DMS153 (cell line): ENCODE measurements at places on chromosomes 12 and 14.

- DNase-seq: no peak
Measured at GRCh38 chr12:2475984-2476383, 318.8 kb upstream of the FKBP4 start.

GRCh38 chr12:69904777-69905176 is 79.8 kb downstream of the MYRFL start:
- DNase-seq: no peak

- no peak for DNase-seq
Measured at GRCh38 chr14:81427348-81428058, 27.4 kb upstream of the STON2 start.

GRCh38 chr12:5003025-5003666 is 40.5 kb upstream of the KCNA5 start:
- DNase-seq: peak; percentile 73

DNA sequence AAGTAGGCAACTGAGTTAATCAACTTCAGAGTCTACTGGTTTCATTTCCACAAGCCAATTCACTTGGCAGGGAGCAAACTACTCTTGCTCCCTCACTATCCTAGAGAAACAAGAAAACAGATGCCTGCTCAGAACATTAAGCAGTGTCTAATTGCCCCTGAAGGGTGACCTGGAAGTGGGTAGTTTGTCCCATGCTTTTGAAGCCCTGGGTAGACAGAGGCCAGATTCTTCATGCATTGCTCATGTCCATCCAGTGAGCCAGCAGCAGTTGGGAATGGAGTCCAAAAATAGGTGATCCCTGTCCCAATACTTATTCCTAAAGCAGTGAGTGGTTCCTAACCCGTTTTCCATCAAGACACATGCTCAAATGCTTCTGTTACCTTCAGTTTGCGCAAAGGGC is 48.8 kb downstream of the BICDL1 start:
- no peak for DNase-seq

- no peak for DNase-seq
Measured at GRCh38 chr12:58364389-58365086, 423.2 kb downstream of the ATP23 start.

- DNase-seq: no peak
Measured at GRCh38 chr12:91057368-91058165, at the start of gene KERA. Gene KERA (minus strand): TSS chr12:91058024. CDS start chr12:91056281, 1,743 bp downstream.

- no peak for DNase-seq
Measured at GRCh38 chr12:56097738-56098137, 6.6 kb upstream of the PA2G4 start.

DNA sequence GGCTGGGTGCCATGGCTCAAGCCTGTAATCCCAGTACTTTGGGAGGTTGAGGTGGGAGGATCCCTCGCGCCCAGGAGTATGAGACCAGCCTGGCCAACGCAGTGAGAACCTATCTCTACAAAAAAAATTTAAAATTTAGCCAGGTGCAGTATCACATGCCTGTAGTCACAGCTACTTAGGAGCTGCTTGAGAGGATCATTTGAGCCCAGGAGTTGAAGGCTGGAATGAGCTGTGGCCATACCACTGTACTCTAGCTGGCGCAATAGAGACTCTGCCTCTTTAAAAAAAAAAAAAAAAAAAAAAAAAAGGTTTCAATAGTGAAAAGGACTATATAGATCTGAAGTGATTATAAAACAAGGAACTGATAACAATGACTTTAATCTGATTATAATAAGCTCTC is 13.5 kb downstream of the PSMA3 start:
- DNase-seq: no peak

DNA sequence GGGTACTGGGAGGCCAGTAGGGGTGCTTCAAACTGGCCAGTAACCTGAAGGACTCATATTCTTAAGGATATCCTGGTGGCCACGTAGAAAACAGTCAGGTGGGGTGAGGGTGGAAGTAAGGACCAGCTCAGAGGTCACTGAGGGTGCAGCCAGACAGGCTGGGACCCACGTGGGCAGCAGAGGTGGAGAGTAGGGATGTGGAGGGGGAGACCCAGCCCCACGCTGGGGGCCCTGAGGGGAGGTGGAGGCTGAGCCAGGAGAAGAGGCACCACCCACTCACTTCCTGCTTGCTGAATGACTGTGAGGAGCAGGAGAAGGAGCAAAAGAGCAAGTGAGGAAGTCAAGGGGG is 12.6 kb upstream of the SERPINA3 start:
- DNase-seq: no peak

GRCh38 chr12:15201056-15201455 is 20.2 kb downstream of the RERG start:
- no peak for DNase-seq

DNA sequence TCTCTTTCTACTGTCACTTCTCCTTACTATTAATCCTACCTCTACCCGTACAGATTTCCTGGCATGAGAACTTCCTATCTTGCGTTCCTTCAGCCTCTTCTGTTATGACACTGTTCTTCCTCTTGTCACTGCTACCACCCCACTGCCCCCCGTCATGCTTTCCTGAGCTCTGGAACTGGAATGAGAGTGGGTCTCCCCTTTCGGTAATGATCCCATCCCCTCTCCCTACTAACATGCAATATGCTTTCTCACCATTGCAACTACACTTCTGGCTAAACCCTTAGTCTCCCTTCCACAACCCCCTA is 4.9 kb upstream of the AP1G2 start:
- no peak for DNase-seq

GRCh38 chr14:33271216-33271615 is 332.5 kb downstream of the NPAS3 start:
- DNase-seq: no peak
